ENCODE measurements at places on chromosomes 1 and 21.
A peak's percentile ranks its signal among the peaks of the same experiment; 100 is the strongest.

GRCh38 chr1:94543001-94543400 is 1.4 kb upstream of the F3 start:
- DNase-seq = peak; percentile 80

- no peak for DNase-seq
Measured at GRCh38 chr21:21119091-21119490, 120.9 kb downstream of the NCAM2 start.

DNA sequence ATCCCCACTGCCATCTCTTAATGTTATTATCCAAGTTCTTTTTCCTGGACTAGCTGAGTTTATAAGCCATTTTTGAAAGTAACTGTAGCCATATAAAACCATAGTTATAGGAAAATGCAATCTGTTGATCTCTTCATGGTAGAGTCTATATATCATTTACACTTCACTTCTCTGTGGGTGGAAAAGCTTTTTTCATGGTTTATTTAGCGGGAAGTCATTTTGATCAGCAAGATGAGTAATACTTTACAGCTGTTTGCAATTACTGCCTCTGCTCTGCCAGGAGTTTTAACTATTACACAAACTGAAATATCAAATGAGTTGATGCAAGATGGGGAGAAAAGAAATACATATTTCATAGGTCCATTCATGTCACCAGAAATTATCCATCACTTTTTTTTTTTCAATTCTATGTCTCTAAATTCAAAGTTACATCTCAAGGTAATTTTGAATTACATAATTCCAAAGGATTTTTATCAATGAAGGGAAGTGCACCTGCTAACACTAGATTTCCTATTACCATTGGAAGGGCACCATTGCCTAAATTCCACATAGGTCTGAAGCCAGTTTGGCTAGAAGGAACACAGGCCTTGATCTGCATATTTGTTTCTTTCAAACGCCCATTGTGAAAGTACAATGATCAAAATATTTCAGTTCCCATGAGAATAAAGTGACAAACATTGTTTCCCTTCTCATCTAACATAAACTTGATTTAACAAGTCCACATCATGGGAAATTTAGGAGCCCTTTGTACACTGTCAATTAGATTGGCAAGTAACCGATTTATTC is 296.7 kb downstream of the ZNF326 start:
- DNase-seq = peak; percentile 18

DNA sequence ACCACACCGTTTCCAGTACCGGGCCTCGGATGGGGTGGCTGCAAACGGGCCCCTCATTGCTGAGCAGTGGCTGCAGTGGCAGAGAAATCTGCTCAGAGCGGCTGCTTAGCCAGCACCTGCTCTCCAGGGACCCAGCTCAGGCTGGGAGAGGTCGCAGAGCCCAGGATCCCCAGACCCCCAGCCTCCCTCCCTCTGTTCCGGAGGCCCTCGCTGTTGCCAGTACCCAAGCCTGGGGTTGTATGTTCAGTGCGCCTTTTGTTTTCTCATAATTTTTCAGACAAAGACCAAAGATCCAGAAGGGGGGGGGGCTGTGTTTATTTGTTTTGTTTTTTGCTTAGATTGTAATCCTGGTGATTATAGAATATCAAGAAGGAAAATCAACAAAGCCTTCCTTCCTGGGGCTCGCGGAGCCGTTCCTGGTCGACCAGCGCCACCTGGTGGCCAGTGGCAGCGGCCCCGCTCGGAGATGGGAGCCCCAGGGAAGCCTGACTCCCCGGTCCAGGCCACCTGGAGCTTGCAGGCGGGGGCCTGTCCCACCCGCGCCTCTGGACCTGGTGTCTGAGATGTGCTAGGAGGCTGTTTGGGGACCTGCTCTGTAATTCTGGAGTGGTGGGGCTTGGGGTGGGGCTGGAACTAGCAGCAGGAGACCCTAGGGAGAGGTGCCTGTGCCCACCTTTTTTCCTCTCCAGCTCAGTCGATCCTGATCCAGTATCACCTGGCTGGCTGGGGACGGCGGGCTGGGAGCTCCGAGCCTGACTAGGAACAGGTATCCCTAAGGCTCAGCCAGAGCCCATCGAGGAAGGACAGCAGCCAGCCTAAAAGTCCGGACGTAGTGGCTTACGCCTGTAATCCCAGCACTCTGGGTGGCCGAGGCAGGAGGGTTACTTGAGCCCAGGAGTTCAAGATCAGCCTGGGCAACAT is 123.9 kb upstream of the VAMP3 start:
- peak; percentile 38 for DNase-seq

DNA sequence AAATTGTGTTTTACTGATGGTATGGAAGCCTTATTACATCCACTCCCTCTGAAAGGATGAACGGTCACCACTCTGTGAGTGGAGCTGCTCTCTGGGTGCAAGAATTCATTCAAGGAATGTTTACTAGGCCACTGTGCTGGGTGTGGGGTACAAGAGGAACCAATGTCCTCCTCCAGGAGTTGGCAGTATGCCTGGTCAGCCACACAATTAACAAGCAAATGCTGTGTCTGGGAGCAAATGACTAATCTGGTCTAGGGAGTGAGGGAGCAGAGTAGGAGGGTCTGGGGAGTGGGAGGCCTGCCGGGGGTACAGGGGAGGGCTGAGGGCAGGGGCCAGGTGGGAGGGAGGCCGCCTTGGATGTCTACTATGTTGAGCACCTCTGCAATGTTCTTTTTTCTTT is 27.2 kb upstream of the TDRD10 start:
- peak; percentile 66 for DNase-seq

- no peak for DNase-seq
Measured at GRCh38 chr1:15727021-15727420, 9.0 kb upstream of the SLC25A34 start.

GRCh38 chr21:31721381-31721780 is 10.5 kb downstream of the SCAF4 start:
- no peak for DNase-seq

- DNase-seq = no peak
Measured at GRCh38 chr1:40796939-40797667, 13.5 kb downstream of the KCNQ4 start.

GRCh38 chr1:162326559-162326958 is 50.1 kb downstream of the SPATA46 start:
- DNase-seq = no peak

GRCh38 chr1:201566933-201567801 is 28.2 kb downstream of the NAV1 start:
- no peak for DNase-seq
